AG09319 (cell line): ENCODE measurements at places on chromosomes 16 and 17.

DNA sequence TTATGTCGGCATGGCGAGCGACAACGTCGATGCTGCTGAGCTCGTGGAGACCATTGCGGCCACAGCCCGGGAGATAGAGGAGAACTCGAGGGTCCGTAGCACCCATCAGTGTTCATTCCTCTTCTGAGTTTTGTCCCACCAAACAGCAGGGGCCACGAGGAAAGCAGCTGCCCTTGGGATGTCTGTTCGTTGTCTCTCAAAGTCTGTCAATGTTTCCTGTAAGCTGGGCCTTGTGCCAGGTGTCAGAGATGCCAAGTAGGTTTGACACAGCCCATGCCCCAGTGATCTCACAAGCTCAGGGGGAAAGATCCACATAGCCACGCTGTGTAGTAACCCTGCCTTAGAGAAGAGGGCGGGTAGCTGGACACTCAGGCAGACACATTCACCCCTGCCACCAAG lies 22.6 kb downstream of the NTAN1 start:
- DNase-seq = no peak

- no peak for DNase-seq
These were observed 85.2 kb downstream of the SMG6 start for GRCh38 chr17:2218426-2218825.

DNA sequence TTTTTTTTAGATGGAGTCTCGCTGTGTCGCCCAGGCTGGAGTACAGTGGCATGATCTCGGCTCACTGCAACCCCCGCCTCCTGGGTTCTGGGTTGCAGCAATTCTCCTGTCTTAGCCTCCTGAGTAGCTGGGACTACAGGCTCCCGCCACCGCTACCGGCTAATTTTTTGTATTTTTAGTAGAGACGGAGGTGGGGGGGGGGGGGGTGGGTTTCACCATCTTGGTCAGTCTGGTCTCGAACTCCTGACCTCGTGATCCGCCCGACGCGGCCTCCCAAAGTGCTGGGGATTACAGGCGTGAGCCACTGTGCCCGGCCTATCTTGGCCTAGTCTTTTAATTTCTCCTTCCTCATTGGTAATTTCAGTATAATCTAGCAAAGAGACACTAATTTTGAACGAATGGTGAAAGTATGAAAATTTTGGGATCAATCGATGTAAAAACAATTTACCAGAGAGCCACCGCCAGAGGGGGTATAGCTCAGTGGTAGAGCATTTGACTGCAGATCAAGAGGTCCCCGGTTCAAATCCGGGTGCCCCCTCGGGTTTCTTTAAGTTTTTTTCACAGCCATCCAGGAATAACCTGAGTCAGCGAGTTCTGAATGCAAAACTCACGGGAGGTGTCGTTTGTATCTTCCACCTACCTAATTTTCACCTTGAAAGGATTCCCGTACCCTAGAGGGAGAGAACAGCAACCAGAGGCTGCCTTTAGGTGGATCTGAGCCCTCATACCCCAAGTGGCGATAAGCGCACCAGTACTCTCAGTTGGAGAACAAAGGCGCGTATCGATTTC lies 2.5 kb upstream of the LASP1 start:
- DNase-seq = no peak

DNA sequence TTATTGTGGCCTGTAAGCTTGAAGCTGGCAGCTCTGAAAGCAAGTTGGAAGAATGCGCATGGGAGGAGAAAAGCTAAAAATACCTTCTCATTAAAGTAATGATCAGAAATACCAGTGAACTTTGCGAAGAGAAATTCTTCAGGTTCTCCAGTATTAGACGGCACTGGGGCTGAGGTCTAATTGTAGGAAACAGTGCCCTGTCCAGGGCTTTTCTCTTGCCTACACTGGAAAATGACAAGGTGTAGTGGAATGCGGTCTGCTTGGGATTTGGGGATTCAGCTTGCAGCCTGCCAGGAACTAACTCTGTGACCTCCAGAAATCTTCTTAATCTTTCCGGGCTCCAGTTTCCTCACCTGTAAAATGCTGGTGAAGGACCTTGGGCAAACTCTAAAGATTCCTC lies 53.3 kb upstream of the KCNJ16 start:
- DNase-seq = no peak

GRCh38 chr16:64352246-64352645 lies 769.6 kb downstream of the CDH11 start:
- no peak for DNase-seq

DNA sequence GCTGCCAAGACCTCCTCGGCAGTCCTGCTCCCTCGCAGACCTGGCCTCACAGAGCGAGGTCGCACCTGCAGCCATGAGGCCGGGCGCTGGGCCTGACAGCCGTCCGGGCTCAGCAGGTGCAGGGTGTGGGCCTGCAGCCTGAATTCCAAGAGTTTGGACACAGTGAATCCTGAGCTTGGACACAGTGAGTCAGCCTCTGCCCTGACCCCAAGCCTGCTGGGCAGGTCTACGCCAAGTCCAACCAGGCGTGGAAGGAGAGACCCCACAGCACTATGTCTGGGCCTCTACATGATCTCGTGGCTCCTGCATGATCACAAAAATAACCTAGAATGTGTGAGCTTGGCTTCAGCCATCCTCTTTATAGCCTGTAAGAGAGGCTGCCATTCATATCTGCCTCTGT lies 121.0 kb downstream of the C16orf95 start:
- DNase-seq = no peak

DNA sequence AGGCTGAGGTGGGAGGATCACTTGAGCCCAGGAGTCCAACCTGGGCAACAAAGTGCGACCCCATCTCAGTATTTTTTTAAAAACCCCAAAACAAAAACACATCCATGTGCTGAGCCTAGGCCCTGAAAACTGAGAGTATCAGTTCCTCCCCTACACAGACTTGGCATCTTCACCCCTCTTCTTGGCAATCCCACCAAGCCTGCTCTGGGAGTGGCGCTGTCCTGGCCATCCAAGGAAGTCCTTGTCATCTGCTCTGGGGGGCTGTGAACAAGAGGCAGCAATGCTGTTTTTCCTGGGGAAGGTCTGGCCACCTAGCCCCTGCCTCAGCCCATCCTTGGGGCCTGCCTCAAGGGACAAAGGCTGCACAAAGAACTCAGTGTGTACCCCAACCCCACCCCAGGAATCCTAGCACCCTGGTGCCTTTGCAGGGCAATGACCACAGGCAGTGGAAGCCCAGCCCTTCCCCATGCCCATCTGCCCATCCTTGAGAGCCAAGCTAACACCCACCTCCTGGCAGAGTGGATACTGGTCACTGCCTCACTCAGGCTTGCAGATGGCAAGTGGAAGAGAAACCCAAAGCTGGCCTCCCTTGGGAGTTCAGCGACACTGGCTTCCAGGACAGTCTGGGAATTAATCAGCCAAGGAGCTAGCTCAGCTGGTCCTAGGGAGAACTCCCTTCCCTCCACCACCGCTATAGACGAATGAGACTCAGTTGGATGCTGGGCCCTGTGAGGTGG lies 14.8 kb upstream of the GFOD2 start:
- DNase-seq = no peak

- no peak for DNase-seq
These were observed 2.3 kb downstream of the NGFR start for GRCh38 chr17:49497148-49498028.

DNA sequence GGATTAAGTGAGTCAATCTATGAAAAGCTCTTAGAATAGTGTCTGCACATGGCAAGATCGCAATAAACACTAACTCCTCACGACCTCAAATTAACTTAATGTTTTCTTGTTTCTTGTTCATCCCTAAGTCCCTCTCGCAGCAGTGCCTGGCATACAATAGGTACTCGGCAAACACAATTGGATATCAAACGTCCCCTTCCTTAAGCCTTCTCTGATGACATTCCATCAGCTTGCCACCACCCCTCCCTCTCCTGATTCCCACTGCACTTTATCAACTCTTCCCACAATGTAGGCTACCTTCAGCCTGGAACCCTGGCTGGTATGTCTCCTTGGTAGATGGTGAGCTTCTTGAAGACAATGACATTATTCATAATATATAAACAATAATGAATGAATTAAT lies 33.3 kb downstream of the CCDC42 start:
- DNase-seq = no peak

DNA sequence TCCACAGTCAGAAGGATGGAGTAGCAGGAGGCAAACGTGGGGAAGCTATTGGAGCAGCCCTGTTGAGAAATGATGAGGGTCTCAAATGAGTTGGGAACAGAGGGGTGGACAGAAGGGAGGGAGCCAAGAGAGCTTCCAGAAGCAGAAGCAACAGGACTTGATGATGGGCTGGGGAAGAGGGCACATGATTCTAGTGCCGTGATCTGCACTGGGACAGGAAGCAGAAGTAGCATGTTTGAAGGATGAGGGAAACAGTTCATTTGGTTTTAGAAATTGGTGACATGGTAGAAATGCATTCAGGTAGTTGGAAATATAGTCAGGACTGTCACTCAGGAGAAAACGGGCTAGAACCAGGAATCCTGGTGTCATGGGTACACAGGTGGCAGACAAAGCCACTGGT lies 19.4 kb downstream of the EMP2 start:
- no peak for DNase-seq

DNA sequence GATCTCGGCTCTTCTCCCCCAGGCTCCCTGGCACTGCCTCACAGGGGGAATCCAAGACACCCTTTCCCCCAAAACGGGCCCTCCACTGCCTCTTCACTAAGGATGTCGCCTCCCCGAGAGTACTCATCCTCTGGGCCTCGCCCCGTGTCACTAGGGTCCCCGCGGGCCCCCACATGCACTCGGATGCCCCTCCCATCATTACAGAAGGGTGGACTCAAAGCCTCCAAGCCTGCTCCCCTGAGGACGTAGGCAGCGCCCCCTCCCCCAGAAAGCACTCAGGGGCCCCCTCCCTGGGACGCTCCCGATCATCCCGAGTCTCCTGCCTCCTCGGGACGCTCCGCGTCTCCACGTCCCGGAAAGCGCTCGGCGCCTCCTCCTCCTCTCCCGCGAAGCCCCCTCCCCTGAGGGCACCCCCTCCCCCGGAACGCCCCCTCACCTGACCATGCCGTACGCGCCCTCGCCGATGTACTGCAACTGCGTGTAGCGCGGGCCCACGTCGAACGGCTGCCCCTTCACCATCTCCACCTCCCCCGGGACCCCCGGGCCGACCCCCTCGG lies 338 bp downstream of the MAPK3 start:
- no peak for DNase-seq

DNA sequence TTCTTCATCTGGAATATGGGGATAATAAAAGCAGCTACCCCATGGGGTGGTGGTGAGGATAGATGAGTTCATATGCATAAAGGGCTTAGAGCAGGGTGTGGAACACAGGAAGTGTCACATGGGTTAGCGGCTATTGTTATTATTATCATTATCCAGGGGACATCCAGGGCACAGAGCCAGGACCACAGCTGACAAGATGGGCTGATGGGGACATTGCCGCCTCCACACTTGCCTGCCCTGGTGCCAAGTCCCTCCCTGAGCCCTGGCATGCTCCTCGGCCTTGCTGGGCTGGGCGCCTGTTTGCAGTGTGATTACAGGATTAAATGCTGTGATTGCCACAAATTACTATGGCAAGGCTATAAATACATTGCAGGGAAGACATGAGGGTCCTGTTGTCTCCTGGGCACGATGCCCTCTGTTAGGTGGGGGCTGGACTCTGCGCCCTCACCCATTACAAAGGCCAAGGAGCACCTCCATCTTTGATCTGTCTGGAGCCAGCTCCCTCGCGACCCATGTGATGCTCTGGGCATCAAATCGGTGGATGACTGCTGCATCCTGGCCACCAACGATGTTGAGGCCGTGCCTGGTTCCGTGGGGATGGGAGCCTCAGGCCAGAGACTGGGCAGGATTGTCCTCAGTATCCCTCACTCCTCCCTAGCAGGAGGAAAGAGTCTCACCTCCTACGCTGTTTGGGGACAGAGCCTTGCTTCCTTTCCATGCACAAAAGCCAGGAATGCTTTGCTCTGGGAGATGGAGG lies 43.2 kb downstream of the PIMREG start:
- no peak for DNase-seq

GRCh38 chr16:12455287-12455798 lies 348.3 kb downstream of the CPPED1 start:
- peak; percentile 23 for DNase-seq

- no peak for DNase-seq
These were observed 430 bp downstream of the AMFR start for GRCh38 chr16:56424791-56425438.

- no peak for DNase-seq
These were observed 55.8 kb downstream of the RNF213 start for GRCh38 chr17:80316431-80316830.

- no peak for DNase-seq
These were observed 394 bp upstream of the NME4 start for GRCh38 chr16:396605-397004.

- DNase-seq = no peak
These were observed 9.7 kb upstream of the TNS4 start for GRCh38 chr17:40511136-40511535.

DNA sequence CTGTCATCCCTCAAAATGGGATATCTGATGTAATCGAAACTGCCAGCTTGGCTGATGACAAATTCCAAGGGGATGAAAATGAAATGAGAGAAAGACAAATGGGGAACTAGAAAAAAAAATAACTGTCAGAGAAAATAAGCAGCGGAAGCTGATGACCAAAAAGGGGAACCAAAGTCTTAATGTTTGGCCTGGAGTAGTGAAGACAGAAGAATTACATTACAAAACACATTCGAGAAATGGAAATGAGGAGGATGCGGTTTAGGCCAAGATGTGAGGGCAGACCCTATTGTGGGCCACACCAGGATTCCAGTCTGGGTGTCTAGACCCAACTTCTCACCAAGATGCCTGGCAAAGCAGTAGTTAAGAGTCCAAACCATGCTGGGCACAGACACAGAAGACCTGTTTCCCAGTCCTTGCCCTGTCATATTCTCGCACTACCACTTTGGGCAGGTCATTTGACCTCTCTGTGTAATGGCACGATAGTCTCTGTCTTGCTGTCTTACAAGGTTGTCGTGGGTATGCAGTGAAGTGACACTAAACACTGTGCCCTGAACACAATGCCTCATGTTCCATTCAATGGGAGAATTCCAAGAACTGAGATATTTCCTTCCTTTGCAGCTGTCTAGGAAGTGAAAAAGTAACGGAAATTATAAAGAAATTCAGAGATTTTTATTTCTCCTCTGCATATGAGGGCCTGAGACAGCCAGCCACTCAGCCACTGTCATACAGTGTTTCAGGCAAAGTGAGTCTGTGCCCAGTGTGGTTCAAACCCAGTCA lies 12.3 kb upstream of the CCL2 start:
- DNase-seq = no peak
